Esophagus squamous epithelium (tissue), 5 donors: ENCODE measurements at places on chromosomes 2 and 18. TPM values are rescaled to one million over a fixed set of nuclear protein-coding genes. Genes with fewer than 3 reads are reported as not detected.

The MITD1 gene
- 32.3 TPM for total RNA-seq

GRCh38 chr2:21165350-21165749 lies 41.6 kb downstream of the TDRD15 start:
- DNase-seq = no peak
- no peak overlapping the region for H3K27ac ChIP-seq
- no peak overlapping the region for H3K4me3 ChIP-seq
- no peaks in the 10 kb centered on the region for H3K4me1 ChIP-seq
- no peaks in the 10 kb centered on the region for H3K27me3 ChIP-seq

DNA sequence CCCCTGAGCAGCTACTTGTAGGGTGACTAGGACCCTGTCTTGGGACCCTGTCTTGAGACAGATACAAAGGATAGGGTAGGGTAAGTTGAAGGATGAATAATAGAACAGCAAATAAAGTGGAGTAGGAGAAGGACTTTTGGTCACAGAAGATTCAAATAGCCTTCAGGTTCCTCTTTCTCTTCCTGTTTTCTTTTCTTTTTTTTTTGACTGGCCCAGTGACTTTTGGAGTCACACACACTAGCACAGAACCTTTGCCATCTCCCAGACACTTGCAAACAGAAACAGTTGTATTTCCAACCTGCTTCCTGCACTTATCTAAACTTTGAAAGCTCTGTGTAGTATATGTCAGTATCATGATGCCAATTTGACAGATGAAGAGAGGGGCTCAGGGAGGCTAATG lies 108.2 kb downstream of the TDRD15 start:
- no peak for DNase-seq
- no peaks in the 10 kb centered on the region for H3K27me3 ChIP-seq
- H3K4me3 ChIP-seq = no peak overlapping the region
- H3K36me3 ChIP-seq = no peaks in the 10 kb centered on the region
- no peak overlapping the region for H3K27ac ChIP-seq

GRCh38 chr2:234107861-234108260 lies 57.4 kb downstream of the SPP2 start:
- no peak overlapping the region for H3K27ac ChIP-seq
- DNase-seq = no peak
- no peaks in the 10 kb centered on the region for H3K4me1 ChIP-seq

DNA sequence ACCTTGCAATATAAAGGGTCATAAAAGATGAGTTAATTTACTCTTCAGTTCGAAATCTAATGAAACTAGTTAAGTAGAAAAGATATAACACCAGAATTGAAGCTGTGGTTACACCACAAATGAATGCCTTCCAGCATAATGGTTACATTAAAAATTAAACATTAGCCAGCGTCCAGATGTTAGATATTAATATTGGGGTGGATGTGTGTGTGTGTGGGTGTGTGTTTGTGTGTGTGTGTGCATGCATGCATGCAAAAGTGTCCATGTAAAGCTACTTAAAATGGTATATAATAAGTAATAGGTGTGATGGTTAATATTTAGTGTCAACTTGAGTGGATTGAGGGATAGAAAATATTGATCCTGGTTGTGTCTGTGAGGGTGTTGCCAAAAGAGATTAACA lies 170.4 kb upstream of the FN1 start:
- no peaks in the 10 kb centered on the region for H3K27me3 ChIP-seq
- no peaks in the 10 kb centered on the region for H3K36me3 ChIP-seq
- DNase-seq = no peak
- H3K4me3 ChIP-seq = no peak overlapping the region

DNA sequence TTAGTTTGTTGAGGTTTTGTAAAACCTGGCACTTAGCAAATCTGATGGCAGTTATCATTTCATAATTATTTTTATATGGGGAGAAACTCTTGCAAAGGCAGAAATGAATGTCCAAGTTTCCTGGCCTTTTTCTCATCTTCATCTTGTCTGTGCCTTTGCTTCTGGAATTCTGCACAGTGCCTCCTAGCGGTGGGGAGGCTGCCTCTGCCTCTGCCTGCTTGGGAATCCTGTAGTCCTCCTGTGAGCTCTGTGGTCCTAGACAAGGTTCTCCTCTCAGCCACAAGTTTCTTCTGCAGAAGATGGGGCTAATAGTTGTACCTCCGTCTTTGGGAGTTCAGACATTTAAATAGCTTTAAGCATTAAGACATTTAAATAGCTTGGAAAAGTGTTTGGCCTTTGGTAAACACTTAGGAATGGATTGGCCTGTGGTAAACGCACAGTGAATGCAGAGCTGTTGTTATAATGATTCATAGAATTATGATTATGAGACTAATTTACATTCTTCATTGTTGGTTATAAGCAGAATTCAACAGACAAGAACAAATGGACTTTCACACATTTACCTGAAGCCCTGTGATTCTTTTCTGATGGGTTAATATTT lies 101.2 kb downstream of the ZNF236 start:
- no peaks in the 10 kb centered on the region for H3K27me3 ChIP-seq
- no peak overlapping the region for H3K27ac ChIP-seq
- H3K4me3 ChIP-seq = no peak overlapping the region
- H3K4me1 ChIP-seq = no peaks in the 10 kb centered on the region

DNA sequence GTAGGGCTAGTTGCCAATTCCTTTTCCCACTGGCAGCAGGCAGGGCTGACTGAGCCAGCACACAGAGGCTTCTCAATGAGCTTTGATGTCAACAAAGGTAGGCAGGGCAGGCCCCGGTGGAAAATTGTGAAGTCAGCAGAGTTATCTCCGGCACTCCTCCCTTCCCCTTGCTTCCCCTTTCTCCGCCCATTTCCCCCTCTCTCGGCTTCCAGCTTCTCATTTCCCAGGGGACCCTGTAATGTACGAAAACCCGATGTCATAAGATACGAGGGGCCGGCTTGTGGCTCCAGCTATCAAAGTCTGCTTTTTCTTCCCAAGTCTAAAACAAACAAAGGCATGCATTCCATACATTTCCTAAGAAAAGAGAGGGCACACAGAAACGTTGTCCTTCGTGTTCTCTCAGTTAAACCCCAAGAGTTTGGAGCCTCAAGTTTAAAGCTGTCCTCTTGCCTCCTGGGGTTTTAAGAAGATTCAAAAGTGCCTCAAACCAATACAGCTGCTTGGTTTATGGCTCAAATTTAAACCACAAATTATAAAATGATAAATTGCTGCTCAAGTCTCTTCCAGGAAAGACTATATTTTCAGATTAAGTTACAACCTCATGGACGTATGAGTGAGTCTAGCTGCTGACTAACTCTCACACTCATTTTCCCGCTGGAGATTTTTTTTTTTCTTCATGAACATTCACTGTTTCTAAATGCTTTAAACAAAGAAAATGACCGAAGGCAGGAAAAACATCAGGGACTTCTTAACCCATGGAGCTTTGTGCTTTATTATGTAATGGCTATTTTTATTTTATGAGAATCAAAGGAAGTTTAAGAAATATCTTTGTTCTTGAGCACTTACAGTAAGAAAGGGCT lies 27.2 kb upstream of the EML4 start:
- H3K36me3 ChIP-seq = no peaks in the 10 kb centered on the region
- H3K27ac ChIP-seq = peak overlapping the region; percentile 86
- H3K4me1 ChIP-seq = peaks cover 35% of the 10 kb centered on the region
- DNase-seq = no peak
